ENCODE measurements at places on chromosomes 3 and 15. TPM values are rescaled to one million over a fixed set of nuclear protein-coding genes. Genes with fewer than 3 reads are reported as not detected.

Gene SLC28A2
- 0.31 TPM for polyA plus RNA-seq

- no peak for DNase-seq
Observed at GRCh38 chr15:70361891-70362290, 264.2 kb upstream of the TLE3 start.

Gene RPP25
- 2.0 TPM for polyA plus RNA-seq

DNA sequence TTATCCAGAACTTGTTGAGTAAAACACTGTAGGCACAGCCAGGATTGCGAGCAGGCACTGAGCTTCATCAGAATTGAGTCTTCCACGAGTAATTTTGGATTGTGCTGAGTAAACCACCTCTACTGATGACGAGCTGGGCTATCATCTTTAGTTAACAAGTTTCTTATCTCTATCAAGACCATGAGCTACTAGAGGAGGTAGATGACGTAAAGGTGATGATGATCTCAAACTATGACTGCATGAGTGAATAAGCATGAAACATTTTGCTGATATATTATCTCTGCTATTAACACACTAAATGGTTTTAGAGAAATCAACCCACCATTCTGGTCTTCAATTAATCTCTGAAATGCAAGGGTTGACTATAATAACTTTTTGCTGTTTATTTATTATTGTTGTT is 506.0 kb downstream of the GBE1 start:
- no peak for DNase-seq

Gene LXN
- 36.1 TPM for polyA plus RNA-seq

DNA sequence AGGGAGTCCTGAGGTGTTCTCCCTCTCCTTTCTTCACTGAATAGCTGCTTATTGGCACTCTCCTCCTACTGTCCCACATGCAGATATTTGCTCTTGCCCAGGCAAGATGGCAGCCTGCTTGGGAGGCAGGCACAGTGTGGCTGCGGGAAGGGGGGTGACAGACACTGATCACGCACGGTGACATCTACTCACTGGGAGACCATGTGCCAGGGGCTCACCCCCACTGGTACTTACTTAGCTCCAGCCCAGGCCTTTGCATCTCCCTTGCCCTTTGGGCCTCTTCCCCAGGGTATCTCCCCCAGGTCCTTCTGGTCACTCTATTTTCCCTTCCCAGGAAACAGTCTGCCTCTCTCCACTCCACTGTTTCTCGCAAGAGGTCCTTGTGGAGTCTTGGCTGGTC is 6.4 kb downstream of the PLA2G4E start:
- DNase-seq = no peak

Measured in left renal cortex interstitium (tissue), 4 donors.